Activated effector memory CD4-positive, alpha-beta T cell treated with Interleukin-2 at 50 U/mL for 16 hours (primary cell): ENCODE measurements at places on chromosomes 11 and 22.

DNA sequence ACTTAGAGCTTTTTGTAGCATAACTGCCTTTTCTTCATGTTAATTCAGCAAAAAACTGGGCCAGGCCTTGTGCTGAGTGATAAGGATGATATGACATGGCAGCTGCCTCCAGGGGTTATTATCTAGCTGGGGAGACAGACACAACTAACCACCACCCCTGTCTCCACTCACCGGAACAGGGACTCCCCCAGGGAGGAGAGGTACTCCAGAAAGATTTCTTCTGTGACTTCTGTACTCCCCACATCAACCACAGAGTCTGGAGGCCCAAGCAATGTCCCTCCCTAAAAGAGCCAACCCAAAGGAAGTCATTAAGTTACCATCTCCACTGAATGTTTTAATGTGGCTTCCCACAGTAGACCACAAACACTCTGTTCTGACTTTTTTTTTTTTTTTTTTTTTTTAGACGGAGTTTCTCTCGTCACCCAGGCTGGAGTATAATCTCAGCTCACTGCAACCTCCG lies 14.3 kb upstream of the PMM1 start:
- DNase-seq: peak; percentile 32

- DNase-seq: no peak
Observed at GRCh38 chr11:23138761-23139160, 278.5 kb upstream of the CCDC179 start.

DNA sequence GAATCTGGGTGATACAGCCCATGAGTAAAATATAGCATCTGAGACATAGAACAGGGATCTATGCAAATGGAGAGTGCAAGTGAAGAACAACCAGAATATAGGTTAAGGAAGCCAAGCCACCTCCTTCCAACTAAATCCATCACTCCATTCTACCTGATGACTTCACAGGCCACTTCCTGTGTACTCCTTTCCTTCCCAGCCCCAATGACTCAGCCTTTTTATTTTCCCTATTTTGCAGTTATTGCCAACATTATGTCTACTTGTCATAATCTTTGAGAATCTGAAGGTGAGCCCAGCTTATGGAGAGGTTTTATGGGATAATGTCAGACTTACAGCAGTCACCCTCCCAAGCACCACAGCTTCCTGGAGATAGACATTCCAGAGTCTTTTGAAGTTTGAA lies 1.4 kb upstream of the OR52M1 start:
- DNase-seq: no peak

DNA sequence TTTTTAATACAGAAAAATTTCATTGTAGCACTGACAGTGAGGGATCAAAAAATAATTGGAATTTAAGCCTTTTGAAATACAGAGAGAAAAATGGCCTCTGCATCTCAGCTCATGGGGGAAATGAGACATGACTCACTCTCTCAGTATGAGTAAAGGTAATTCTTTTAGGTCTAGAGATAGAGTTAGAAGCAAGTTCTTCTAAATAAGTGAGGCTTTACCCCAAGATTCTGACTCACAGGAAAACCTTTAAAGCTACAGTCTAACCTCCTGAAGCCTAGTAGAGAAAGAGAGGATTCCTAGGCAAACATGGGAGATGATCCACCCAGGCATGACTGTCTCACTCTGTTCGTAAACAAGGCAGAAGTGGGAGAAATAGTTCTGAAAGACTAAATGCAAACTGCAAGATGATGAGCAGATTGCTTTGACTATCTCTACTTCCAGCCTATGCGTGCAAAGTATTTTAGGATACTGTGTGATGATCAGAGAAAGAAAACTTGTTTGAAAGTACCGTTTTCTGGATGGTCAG lies 1003.3 kb upstream of the CCDC90B start:
- no peak for DNase-seq

DNA sequence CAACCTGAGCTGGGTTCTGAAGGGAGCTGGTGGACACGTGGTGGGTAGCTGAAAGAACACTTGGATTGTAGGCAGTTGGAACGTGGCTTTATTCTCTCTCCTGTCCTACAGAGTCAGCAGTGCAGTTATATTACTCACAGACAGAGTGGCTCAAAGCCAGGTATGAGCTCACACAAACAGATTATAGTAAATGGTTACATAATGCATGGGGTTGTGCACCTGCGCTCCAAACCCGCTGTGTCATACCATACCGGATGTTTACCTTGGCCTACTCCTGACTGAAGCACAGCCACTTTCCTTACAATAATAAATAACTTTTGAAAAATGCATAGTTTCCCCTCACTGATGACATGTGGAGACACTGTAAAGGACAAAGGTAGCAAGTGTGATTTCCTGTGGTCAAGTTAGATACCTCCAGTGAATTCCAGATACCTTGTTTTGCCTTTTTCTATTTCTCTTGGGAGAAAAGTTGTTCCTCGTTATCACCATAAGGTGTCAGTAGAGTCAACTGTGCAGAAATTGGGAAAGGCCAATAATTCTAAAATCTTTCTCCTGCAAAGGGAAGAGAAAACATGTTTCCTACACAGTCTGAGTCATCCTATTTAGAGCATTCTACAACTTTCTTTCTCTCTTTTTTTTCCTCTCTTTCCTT lies 13.5 kb downstream of the MS4A6A start:
- DNase-seq: no peak

DNA sequence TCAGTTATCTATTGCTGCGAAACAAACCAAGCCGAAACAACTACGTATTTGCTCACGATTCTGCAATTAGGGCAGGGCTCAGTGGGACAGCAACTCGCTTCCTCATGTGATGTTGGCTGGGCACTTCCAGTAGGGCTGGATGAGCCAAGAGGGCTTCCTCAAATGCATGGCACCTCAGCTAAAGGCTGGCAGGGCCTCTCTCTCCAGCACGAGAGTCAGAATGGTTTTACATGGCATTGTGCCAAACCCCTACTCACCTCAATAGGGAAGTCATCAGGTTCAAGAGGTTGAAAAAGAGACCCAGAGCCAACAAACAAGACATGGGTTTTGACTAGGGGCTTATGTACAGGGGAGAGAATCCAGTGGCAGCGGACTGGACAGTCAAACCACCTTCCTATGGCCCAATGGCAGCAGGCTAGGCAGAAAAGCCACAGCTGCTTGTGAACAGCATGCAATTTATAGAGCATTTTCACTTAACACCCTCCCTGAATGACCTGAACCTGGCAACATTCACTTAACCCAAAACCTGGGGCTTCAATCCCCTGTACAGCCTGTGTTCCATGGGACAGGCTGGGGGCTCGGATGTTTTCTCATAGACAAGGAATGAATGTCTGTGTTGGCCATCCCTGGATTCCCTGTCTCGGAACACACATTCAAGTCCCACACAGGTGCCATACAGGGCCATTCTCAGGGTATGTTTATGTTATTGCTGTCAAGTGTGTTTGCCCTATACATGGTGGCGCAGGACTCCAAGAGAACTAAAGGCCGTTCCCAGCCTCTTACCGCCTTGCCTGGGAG lies 154.2 kb upstream of the NAV2 start:
- no peak for DNase-seq

DNA sequence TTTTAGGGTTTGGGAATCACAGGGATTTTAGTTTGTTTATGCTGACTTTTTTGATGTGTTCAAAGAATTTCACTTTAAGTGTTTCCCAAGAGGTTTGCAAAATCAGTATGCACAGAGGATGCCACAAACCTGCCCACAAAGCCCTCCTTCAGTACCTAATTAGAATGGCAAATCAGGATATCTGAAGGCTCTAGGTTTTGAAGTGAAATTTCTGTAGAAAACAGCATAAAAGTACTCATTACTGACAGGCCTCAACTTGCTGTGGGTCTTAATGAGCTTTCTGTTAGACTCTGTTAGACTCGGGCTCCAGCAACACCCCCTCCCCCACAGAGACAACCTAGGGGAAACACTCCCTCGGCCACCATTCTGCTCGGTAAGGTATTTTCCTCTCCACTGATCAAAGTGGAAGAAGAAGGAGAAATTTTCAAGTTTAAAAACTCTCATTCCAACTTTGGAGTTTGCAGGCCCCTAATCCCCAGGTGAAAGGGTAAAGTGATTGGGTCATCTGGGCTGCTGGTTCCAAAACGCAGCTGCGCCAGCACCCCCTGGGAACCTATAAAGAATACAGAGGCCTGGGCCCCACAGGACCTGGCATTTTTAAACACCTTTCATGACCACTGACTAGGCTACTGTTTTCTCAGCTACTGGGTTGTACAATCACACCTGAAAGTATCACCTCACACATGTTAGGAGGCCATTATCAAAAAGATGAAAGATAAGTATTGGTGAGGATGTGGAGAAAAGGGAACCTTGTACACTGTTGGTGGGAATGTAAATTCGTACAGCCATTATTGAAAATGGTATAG lies 67.5 kb downstream of the PLEKHA7 start:
- DNase-seq: no peak

DNA sequence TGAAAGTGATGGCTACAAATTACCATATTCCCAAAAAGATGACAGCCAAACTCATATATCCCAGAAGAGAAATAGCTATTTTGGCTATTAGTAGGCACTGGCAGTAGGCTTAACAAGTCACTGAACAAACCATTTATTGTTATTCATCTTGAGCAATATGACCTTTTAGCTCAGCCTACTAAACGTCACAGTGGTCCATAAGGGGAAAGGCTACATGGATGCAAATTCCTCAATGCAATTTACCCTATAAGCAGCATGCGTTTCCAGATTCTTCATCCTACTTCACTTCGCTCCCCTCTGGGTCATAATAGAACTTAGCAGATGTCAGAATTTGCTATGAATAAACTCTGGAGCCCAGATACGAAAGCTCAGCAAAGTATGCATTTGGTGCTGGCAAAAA lies 114.0 kb downstream of the SIK3 start:
- DNase-seq: no peak

DNA sequence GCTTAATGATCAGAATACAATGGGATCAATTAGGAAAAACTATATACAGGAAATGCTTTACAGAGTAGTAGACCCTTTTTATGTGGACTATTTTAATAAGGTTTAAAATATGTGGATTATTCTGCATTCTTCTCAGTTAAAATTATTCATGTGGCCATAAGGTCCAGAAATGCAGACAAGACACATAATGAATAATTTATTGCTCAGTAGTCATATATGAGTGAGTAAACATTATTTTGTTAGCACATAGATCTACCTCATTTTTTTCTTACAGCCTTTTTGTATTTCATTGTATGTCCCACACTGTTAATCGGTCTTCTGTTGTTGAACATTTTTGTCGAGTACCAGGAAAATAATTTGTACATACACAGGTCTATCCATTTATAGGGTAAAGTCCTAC lies 20.8 kb downstream of the MED17 start:
- no peak for DNase-seq

DNA sequence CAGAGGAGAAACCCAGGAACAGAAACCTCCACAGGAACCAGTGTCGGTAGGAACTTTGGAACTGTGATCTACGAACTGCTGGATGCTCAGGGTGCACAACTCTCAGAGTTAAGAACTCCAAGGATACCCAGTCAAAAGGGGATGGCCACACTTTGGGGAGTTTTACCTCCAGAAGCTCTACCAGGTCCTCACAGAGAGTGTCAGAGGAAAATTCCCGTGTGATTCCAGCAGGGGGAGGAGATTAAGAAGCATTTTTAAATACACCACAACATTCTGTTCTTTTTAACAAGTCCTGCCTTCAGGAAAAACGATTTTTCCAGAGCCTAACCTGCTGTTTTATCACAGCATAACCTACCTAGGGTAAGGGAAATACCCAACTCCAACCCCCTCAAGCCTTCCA lies 104.0 kb downstream of the SOX6 start:
- DNase-seq: no peak

- DNase-seq: no peak
Observed at GRCh38 chr11:123616505-123617198, 37.8 kb downstream of the SCN3B start.

DNA sequence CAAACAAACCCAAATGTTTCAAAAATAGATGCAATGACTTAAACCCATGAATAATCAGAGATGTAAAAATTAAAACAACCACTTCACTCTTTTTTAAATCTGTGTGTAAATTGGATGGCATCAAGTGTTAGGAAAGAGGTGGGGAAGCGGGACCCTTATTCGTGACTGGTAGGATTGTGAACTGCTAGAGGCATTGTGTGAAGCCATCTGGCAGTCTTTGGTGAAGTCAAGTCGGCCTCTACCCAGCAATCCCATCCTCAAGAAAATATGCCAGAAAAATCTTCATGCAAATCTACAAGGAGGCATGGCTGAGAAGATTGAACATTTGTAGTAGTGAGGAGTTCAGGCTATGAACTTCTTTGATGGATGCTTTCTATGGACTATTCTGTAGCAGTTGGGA lies 114.6 kb upstream of the C11orf87 start:
- no peak for DNase-seq

GRCh38 chr22:34946339-34946985 lies 119.5 kb upstream of the ISX start:
- no peak for DNase-seq

GRCh38 chr22:38355275-38355674 lies 38.0 kb upstream of the CSNK1E start:
- no peak for DNase-seq

GRCh38 chr11:125945011-125945796 lies 640 bp upstream of the VSIG10L2 start:
- DNase-seq: no peak

GRCh38 chr11:121514432-121515334 lies 61.9 kb upstream of the SORL1-AS1 start:
- DNase-seq: no peak

DNA sequence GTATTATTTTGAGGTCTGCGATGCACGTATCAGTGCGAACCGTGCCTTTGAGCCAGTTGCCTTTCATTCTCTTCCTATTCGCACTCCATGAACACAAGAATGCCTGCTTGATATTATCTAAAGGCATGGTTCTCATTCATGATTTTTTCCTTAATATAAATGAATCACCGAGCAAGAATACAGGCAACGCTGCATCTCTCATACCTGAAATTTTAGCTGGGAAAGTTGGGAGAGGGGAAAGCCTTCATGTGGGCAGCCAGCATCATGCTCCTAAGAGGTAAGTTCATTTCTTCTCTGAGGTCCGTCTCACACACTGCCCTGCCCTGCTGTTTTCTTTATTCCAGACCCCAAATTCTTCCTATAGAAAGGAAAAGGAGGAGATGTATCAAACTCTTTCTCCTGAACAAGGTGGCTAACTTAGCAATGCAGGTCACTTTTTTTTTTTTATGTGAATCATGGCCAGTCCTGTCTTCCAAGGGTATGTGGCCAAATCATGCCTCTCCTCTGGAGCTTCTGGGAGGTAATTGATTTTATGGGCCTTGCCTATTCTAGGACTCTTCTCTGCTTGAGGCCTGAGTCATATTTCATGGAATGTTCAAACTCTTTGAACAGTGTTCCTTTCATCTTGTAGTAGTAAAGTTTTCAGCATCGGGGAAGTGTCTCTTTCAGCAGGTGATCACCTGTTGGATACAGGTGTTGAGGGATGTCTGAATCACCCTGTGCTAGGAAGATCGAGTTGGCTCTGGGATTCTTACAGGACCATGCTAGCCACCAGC lies 3.2 kb downstream of the GLB1L2 start:
- DNase-seq: no peak

DNA sequence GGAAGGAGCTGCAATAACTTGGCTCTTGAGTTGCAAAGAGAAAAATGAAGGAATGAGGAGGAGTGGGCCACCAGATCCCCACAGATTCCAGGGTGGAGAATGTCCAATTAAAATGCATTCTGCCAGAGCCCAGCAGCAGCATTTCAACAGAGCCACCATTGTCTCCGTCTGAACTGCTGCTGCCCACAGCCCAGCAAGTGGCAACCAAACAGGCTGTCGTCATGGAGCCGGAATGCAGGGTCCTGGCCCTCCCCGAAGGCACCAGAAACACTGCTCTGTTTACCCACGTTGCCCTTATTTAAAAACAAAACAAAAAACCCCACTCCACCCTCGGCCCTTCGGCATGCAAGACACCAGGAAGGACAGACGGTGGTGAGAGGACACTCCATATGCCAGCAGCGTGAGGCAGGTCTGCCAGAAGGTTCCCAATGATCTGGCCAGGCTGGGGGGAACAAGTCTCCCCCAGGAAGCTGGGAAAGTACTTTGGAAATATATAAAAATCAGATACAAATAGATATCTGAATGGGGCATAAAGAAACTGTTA lies 32.5 kb downstream of the PLEKHA7 start:
- DNase-seq: no peak
